ENCODE measurements at places on chromosomes 6 and 20.

GRCh38 chr20:20606881-20607280, 105.6 kb downstream of the RALGAPA2 start:
- DNase-seq, result no peak

GRCh38 chr6:23561732-23562131, 564.3 kb upstream of the NRSN1 start:
- DNase-seq, result no peak

DNA sequence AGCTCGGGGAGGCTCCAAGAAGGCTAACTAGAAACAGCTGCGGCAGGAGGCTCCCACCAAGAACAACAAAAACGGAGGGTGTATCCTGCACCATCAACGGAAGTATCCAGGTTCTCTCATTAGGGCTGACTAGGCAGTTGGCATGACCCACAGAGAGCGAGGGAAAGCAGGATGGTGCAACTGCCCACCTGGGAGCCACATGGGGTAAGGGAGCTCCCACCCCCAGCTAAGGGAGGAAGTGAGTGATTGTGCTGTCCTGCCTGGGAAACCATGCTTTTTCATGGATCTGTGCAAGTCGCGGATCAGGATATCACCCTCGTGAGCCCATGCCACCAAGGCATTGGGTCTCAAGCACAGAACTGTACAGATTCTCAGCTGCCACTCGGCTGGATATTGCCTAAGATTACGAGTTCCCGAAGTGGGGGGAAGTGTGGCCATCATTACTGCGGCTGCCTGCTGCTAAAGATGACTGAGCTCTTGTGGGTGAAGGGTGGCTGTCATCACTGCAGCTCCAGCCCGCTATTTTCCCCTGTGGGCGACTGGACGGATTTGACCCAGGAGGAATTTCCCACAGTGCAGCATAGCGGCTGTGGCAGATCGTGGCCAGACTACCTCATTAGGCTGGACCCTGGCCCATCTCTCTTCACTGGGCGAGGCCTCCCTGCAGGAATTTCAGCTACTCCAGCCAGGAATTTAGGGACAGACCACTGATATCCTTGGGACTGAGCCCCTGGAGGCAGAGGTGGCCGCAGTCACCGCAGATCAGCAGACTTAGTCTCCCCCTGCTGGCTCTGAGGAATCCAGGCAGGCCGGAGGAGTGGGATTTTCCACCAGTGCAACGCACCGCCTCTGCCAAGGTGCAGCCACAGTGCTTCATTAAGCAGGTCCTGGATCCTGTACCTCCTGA, 515.7 kb downstream of the FRK start:
- no peak for DNase-seq

GRCh38 chr20:60242836-60243505, 284.7 kb downstream of the CDH26 start:
- no peak for DNase-seq

- no peak for DNase-seq
Measured at GRCh38 chr6:126662966-126663365, 323.1 kb downstream of the CENPW start.

GRCh38 chr6:37138856-37139229, 31.1 kb upstream of the PIM1 start:
- DNase-seq, result no peak

- DNase-seq, result no peak
Measured at GRCh38 chr6:160138839-160139419, 17.3 kb downstream of the SLC22A1 start.
